ENCODE measurements at places on chromosomes 3 and 15. TPM values are rescaled to one million over a fixed set of nuclear protein-coding genes. Genes with fewer than 3 reads are reported as not detected.
A peak's percentile ranks its signal among the peaks of the same experiment; 100 is the strongest.

DNA sequence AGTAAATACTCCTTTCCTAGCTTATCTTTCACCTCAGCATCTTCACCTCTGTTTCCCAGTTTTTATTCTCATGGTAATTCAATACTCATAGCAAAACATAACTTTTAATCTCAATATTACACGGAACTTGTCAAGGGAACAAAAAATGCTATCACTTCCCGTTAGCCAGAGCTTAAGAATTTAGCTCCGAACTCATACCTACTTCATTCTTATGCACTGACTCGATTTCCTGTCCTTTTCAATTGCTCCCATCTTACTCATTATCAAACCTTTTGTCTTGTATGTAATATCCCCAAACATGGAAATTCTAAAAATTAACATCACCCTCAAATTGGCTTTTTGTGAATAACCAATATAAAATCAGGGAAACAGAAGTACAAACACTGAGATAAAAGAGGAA lies 28.2 kb downstream of the MYEF2 start:
- DNase-seq = no peak

GRCh38 chr15:101458908-101459578 lies 30.5 kb downstream of the PCSK6 start:
- DNase-seq = no peak

DNA sequence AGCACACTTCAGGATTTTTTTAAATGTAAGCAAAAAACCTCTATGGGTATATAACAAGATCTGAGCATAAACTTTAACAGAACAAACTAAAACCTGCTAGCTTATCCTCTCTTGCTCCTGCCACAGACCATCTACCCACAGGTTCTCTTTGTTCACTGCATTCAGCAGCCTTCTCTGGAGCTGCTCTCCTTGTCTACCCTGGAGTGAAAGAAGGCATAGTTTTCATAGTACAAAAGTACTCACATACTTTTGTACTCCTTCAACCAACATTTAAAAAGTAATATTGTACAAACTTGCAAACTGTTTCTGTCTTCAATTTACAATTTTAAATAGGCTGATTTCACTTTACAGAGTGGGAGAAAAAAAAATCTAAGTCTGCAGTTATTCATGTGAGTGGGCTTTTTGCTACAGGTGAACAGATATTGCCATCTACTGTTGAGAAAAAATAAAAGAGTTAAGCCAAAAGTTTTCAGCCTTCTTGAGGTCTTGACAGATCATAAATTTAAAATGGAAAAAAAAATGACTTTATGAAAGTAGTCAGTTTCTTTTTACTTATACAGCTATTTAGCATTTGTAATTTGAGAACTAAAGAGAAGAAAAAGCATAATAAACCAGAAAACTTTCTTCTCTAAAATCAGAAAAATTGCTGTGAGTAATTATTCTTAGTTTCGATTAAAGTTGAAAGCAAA lies 20.4 kb downstream of the TERC start:
- no peak for DNase-seq

The CADM2 gene
- 0.29 TPM for total RNA-seq

The PROK2 gene
- not detected for total RNA-seq

DNA sequence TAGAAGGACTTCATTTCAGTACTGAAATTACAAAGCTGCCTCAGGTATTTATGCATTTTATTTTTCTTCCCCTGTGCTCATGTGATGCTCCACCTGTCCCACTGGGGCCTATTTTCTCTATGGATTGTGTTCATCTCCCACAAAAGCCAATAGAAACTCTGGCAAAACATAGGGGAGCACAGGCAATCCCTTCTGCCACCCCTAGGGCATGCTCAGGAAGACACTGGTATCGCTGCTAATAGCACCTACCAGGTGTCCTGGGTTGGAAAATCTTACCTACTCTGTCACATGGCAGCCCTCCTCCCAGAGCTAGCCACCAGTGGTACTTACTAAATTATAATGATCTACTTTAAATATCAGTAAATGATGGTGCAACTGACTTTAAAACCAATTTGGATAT lies 427.4 kb downstream of the FGF12 start:
- no peak for DNase-seq

DNA sequence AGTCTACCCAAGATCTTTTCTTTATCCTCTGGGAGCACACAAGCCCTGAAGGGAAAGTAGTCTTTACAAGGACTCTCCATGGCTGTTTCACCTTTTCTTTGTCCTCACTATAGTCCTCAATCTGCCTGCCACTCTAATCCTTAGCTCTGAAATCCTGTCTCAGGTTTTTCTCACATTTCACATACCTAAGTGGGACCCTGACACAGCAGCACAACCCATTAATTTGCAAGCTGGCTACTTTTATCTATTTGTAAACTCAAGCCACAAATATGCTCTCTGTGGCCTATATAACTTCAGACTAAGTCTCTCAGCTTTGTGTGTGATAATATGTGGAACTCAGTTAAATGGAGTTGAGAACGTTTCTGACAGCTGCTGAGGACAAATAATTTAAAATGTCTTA lies 19.8 kb downstream of the SIN3A start:
- no peak for DNase-seq

GRCh38 chr3:158463556-158463955 lies 107.4 kb upstream of the MLF1 start:
- DNase-seq = no peak

GRCh38 chr3:132135628-132136333 lies 101.0 kb upstream of the CPNE4 start:
- no peak for DNase-seq

- DNase-seq = peak; percentile 31
These were observed 835 bp downstream of the SEMA5B start for GRCh38 chr3:123026565-123027291.

- peak; percentile 73 for DNase-seq
These were observed 405.9 kb downstream of the ROBO1 start for GRCh38 chr3:79361748-79362378.

GRCh38 chr3:14765576-14766427 lies 53.0 kb upstream of the FGD5 start:
- no peak for DNase-seq

The MYO5A gene
- total RNA-seq = 13.8 TPM

The TEX9 gene
- 1.8 TPM for total RNA-seq

The UTS2B gene
- not detected for total RNA-seq

DNA sequence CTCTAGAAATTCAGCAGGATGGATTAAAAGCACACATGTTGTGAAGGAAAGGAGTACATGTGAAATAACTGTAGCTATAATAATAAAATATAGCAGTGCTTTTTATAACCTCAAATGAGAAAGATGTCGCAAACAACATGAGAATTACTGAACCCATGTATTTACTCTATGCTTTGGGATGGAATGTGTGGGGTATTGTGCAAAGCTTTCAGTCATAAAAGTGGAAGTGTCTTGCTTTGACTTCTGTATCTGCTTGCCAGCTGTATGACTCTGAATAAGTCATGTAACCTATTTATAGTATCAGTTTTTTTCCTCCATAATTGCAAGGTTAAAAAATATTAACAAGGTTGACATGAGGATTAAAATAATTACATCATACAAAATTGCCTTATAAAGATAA lies 519.3 kb upstream of the CADM2 start:
- DNase-seq = no peak

The CACNA2D2 gene
- 1.3 TPM for total RNA-seq

DNA sequence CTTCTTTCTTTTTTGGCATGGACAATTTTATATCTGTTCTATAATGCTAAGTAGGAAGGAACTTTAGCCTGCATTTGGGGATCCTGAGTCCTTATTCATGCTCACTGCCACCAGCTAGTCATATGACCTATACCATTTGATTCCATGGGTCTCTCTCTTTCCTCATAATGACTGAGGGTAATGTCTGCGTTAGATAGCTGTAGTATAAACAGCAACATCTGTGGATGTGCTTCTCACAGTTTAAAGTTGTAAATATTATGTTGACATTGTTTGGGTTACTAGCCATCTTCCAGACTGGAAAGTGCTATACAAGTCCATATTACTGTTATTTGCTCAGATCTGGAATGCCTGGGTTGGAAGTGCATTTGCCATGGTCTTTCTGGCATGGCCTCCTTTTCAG lies 274.9 kb upstream of the SEMA6D start:
- DNase-seq = no peak

DNA sequence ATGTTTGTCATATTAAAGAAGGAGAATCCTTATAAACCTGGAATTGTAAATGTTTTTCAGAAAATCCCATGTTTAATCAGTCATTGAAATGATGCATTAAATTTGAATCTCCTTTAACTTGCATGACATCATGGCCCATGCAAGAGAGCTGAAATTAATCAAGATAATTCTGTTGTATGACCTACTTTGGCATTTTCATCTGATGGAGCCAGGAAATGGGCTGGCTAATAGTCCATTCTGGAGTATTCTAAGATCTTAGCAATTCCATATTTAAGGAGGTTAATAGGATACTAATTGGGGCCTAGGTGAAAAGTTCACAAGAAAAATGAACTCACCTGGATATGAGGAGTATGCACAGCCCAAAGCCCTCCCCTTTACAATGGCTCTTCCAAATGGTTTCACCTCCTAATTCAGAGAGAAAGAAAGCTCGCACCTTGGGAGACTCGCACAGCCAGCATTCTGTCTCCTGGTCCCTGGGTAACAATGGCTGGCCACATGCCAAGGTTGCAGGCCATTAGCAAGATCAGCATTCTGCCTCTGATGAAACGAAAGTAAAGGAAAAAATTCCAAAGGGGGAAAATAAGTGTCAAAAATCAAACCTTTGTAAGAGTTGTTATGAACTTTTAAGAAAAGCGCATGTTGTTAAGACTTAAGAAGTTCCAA lies 786.4 kb downstream of the MCTP2 start:
- peak; percentile 78 for DNase-seq

The CEP63 gene
- 104 TPM for total RNA-seq

The UPK1B gene
- not detected for total RNA-seq

The ATR gene
- total RNA-seq = 34.2 TPM

DNA sequence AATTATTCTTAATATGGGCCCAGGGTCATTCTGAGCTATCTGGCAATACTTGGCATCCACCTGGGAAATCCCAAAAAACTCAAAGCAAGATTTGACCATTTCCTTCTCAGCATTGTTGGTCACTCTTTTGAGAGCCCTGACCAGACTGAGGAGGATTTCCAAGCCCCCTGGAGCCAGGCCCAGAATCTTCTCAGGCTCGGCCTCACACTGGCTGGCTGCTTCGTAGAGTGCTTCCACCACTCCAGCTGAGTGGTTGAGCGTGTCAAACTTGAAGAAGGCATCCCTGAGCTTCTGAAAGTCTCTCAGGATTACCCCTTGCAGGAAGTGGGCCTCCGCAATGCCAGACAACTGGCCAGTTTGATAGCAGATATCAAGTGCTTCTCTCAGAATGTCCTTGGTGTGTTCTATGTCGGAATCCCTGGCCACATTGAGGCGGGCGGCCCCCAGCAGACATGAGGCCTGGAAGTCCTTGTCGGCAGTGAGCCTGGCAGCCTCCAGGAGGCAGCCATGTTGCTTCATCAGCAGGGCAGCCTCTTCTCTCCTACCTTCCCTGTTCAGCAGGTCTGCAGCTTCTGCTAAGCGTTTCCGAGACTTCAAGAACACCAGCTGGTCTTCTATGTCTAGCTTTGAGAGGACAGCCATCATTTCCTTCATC lies 68.9 kb upstream of the DCLK3 start:
- no peak for DNase-seq

- DNase-seq = no peak
These were observed 1009.6 kb downstream of the ROBO2 start for GRCh38 chr3:78049521-78049920.

DNA sequence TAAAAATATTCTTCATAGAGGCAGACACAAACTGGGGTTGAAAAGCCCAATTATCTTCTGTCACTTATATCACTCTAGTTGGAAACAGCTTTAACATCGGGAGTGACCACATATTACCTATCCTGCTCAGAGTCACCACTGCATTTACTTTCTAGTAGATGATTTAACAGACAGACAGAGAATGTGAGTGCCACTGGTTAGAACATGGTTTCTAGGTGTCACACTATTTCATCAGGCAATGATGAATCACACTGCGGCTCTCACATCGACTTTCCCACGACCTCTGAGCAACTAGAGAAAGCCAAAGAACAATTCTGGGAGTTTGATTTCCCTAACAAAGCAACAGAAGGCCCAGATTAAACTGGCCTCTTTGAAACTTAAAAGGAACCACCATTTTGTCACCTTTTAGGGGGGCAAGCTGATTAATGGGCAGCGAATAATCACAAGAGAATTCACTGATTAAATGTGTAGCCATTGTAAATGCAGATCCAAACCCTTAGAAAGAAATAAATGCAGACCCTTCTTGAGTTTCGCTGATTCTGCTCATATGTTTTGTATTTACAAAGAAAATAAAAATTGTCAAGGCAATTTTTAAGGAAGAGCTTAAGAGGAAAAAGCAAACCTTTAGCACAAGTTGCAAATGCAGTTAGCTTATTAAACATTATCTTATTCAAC lies 112.6 kb upstream of the KBTBD8 start:
- peak; percentile 42 for DNase-seq

GRCh38 chr15:48096813-48097212 lies 24.0 kb upstream of the SLC24A5 start:
- no peak for DNase-seq

DNA sequence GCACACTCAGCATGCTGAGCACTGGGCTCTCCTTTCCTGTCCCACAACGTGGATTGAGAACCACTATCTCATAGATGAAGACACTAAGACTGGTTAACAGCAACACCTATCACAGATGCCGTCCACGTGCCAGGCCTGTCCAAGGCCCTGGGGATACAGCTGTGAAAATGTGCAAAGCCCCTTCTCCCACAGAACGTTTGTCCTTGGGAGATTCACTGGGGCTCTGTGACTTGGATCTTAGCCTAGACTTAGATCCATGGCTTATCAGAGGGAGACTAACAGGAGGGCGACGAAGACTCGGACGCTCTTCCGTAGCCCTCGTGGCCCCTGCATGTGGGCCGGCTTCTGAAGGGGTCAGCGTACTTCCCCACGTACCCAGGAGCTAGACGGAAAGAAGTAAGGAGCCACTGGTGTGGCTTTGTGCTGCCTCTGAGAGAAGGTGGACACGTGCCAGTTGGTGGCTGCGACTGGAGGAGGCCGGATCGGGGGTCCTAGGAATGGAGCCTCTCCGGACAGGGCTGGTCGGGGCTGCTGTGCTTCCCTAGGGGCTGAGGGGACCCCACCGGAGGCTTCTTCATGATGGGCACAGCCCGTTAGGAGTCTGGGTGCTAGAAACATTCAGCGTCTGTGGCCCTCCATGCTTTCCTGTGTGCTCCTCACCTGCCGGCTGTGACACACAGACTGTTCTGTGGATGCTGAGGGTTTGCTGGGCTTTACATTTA lies 964 bp downstream of the NRROS start:
- no peak for DNase-seq

- DNase-seq = no peak
These were observed 8.9 kb downstream of the HGD start for GRCh38 chr3:120673116-120673515.

DNA sequence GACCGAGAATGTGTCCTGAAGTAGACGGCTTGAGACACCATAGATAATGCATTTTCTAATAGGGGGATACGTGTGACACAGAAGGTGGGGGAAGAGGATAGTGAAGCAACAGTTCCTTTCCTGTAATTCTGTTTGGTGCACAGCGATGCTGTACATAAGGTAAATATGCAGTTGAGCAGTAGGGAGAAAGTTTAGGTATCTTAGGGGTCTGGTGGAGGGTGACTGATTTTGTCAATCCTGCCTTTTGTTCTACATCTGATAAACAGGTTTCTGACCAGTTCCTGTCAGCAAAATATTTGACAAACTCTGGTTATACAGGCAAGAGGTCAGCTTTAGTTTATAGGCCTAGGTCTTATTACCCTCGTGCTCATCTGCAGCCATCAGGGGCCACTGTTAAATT lies 71.3 kb downstream of the TRAK1 start:
- DNase-seq = no peak

The UROC1 gene
- not detected for total RNA-seq

- no peak for DNase-seq
These were observed 34.6 kb downstream of the PXYLP1 start for GRCh38 chr3:141266186-141266585.
